ENCODE measurements at places on chromosomes 4 and X.

DNA sequence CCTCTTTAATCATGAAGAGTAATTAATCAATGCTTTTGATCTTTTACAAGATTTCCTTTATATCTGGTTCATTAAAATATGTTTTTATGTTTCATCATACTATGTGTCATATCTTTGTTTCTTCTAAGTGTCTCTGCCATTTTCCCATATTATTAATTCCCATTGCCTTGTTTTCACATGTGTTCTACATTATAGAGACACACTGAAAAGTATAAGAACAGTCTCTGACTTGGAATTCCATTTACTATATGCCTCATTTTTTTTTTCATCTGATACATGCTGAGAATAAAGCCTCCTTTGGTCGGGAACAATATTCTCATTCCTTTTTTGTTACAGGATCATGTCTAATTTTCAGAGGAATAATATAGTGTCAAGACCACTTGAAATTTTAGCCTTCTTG is 4.3 kb downstream of the BANK1 start:
- DNase-seq: no peak

DNA sequence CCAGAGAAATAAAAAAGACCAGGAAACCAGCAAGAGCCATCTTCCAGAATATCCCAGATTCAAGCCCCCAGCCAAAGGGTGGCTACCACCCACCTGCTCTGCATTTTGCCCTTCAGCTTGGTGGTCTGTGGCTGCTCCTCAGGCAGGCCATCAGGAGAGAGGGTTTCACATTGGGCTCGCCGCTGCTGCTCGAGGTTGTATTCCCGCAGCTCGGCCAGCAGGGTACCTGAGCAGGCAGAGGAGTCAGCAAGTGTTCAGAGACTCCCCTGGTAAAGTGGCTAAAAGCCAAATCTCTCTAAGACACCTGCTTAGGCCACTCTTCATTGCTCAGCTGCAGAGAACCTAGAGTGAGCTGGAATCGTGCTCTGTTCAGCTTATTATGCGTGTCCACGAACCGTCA is 110.8 kb upstream of the HSD17B10 start:
- no peak for DNase-seq

DNA sequence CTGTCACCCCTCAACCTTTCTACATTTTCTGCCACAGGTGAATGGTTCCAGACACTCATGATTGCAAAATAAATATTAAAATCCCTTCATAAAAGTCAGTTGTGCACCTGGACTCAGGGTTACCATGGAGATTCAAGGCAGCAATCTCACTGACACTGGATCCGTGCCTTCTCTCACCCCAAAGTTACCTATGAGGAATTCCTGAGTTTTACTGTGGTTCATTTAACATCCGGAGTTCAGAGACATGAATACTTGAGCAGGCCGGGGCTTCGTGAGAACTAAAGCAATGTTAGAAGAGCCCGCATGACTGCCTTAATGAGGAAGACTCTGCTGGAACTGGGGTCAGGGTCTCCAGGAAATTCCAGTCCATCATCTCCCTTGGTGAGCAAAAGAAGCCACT is 12.5 kb upstream of the CLNK start:
- no peak for DNase-seq

GRCh38 chr4:125639182-125639621 is 324.4 kb downstream of the FAT4 start:
- no peak for DNase-seq

- no peak for DNase-seq
Measured at GRCh38 chr4:105510245-105510644, 36.4 kb upstream of the PPA2 start.

DNA sequence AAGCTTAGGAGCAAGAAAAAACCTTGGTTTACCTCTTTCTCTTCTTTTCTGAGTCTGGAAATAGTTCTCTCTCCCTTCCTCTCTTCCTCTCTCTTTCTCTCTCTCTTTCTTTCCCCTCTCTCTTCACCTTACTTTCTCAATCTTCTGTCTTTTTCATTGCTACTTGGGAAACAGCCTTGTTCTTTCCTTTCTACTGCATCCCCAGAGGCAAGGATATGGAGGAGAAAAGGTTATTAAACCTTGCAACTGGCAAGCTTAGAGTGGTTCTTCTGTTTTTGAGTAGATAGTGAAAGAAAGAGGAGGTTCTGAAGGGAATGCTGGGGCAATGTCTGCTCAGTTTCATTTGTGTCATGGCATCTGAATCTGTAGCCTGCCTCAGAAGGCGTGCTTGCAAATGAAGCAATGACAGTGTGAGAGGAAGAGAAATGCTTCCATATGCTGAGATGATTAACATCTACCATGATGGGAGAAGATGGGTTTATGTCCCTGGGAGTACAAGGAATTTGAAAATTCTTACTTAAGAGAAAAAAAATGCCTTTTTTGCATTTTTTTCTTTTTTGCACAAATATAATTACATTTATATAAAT is 190.6 kb downstream of the CEP135 start:
- DNase-seq: no peak

DNA sequence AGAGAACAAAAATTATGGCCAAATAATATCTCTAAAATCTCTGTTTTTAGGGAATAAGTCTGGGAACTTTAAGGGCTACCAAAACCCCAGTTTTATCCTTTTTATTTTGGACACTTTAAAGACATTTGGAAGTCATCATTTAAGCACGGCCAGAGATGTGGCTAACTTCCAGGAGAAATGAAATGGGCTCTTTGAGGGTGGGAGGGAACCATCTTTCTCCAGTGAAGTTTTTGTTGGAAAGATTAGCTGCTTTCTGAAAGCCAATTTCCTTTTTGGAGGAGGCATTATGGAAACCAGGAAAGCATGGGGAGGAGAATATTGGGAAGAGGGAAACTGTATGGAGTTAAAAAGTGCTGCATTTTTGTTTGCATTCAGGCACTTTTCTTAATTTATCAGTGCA is 4.8 kb downstream of the VSIG1 start:
- no peak for DNase-seq

- no peak for DNase-seq
Measured at GRCh38 chr4:2803624-2804448, 11.0 kb downstream of the SH3BP2 start.

DNA sequence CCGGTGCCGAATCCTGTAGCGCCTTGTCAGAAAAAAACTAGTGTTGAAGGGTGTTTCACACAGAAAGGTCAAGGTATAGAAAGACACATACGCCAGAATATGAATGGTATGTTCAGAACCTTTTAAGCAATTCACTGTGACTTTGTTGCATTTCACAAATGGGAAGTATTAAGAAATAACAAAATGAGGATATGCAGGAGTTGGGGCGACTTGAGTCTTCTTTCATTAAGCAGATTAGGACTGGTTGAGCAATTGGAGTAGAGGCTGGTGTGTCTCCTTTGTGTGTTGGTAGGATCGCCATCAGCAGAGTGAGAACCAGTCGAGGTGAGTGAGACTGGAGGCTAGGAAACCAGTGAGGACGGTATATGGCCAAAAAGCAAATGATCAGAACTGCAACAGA is 1454.5 kb upstream of the TENM3 start:
- no peak for DNase-seq

DNA sequence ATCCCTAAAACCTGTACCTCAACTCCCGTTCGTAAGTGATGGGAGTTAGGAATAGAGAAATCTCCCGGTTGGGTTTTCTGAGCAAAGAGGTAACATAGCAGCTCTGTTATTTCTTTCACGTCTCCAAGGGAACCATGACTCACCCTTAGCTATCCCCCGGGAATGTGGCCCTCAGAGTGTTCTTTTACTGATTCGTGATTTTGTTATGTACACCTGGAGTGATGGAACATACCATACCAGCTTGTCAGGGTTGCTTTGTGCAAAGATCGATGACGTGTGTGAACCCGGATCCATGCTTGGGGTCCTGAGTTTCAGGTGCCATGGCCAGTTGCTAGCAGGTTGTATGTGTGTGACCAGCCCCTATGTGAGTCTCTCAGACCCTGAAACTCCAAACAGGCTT is 52.6 kb downstream of the HPRT1 start:
- DNase-seq: no peak

- DNase-seq: no peak
Measured at GRCh38 chr4:3266076-3266475, 17.1 kb downstream of the MSANTD1 start.

- DNase-seq: no peak
Measured at GRCh38 chr4:64889906-64890610, 480.8 kb upstream of the TECRL start.

DNA sequence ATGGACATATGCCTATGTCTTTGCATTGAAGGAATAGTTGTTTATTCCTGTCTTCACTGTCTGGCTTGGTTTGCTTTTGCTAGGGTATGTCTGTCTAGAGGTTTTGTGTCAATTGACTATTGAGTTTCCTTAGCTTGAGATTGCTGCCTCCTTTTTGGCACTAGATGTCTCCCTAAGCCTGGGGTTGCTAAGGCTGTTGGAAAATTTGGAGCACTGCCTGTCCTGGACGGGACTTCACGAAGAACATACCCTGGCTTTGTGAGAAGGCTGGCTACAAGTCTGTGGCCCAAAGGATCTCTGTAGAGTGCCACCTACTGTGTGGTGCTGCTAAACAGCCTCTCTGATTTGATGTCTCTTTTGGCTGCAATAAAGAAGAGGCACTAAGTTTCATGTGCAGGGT is 183.8 kb upstream of the NUDT10 start:
- no peak for DNase-seq

- DNase-seq: no peak
Measured at GRCh38 chr4:93731456-93731855, 97.1 kb upstream of the ATOH1 start.

DNA sequence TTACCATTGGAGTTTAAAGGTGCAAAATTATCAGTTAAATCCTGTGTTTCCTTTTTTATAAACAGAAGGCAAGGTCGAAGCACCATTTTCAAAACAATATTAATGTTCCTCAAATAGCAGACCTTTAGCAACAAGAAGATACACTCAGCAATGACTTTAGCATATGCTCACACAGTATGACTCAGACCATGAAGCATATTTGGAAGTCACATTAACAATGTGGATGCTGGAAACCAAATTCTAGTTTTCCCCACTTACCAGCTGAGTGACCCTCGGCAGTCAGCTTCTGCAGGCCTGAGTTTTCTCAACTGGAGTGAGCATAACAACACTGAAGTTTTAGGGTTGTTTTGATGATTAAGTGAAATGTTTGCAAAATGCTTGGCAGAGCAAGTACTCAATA is 130.5 kb downstream of the ANK2 start:
- no peak for DNase-seq

DNA sequence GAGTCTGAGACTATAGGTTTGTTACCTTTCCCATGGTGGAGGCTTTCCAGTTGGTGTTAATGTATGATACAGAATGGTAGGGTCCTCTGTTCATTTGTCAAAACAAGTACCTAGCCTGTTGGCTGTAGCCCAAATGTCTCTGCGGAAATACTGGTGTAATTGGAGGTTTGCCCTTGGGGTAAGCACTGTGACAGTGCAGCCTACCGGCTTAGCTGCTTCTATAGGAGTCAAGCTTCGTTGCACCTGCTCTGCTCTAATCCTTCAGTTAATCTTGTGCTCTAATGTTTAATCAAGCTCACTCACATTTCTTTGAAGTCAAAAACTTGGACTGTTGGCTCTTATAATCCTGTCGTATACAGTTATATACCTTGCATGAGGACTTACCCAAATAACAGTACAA is 203.4 kb downstream of the CCNG2 start:
- DNase-seq: no peak

DNA sequence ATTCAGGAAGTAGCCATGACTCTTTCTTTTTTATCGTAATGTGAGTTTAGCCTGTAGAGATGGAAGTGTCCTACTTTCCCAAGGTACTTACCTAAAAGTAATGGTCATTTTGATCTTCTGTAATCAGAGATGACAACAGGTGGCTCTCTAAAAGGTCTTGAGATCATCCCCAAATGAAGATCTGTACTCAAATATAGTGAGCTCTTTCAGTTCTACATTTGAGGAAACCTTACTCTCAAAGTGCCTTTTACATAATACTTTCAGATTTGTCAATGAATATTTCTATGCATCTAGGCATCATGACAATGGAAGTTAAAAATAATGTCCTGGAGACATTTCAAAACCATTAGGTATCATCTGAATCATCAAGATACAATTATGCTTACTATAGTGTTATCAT is 17.2 kb upstream of the MND1 start:
- no peak for DNase-seq

DNA sequence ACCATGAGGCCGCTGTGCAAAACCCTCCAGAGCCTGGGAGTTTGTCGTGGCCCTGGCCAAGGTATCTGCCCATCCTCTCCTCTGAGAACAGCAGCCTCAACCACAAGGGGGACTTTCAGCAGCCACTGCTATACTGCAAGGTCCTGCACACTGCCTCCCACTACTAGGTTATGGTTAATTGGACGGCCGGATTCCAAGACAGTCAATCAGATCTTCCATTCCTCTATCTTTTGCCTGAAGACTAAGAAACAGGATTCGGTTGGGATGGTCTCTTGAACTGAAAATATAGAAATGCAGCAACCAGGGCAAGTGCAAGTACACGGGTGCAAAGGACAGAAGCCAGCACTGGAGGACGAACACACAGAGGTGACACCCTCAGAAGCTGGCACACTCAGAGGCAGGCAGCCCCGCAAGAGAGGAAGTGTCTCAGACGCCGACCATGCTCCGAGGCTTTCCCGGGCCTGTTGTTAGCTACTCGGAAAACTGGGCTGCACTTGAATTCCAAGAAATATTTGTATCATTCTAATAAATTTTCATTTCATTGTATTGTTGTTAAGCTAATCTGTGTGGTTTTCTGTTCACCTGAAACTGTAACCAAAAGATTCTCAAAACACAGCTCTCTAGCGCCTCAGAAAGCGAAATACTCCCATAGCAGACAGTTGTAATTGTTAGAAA is 63.3 kb downstream of the AFAP1 start:
- DNase-seq: peak; percentile 26

GRCh38 chr4:131509521-131509920 is 1639.6 kb upstream of the PCDH10 start:
- DNase-seq: no peak
